HT-29 (cell line): ENCODE measurements at places on chromosomes 3 and 15.

- no peak for DNase-seq
Observed at GRCh38 chr3:193574488-193575070, 18.4 kb upstream of the OPA1 start.

DNA sequence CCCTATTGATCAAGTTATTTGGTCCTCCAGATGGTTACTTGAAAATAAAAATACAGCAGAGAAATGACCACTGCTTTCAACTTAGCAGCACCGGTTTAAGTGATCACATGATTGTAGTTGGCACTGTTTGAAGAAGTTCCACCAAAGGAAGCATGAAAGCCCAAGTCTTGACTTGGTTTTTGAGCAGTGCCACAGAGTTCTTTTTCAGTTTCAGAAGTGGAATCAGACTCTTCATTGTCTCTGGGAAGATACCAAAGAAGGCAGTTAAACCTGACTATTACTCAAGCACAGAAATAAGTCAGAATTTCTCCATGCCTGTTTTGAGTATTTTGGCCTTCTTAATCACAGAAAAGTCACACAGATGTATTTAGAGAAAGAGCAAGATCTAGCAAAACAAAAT, 66.7 kb downstream of the BBX start:
- DNase-seq, result no peak

- DNase-seq, result peak; percentile 89
Observed at GRCh38 chr3:51388286-51389029, 2.6 kb upstream of the RBM15B start.

DNA sequence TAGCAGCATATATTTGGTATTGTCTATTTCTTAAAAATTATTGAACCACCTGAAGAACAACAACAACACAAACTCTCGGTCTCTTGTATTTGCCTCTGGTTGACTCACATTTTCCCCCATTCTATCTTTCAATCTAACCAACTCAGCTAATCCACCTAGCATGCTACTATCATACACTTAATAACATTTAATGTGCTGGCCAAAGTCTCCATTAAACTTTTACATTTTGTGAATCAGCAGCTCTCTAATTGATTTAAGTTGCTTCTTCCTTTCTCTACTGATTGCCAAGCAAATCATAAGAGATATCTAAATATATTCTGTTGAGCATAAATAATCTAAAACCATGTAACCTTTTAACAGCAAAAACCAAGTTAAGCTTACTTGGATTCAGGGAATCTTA, 631.7 kb downstream of the IGSF11 start:
- DNase-seq, result no peak

GRCh38 chr3:70999730-71000129, 583.8 kb downstream of the FOXP1 start:
- no peak for DNase-seq
